ENCODE measurements at places on chromosomes 12 and 14.

DNA sequence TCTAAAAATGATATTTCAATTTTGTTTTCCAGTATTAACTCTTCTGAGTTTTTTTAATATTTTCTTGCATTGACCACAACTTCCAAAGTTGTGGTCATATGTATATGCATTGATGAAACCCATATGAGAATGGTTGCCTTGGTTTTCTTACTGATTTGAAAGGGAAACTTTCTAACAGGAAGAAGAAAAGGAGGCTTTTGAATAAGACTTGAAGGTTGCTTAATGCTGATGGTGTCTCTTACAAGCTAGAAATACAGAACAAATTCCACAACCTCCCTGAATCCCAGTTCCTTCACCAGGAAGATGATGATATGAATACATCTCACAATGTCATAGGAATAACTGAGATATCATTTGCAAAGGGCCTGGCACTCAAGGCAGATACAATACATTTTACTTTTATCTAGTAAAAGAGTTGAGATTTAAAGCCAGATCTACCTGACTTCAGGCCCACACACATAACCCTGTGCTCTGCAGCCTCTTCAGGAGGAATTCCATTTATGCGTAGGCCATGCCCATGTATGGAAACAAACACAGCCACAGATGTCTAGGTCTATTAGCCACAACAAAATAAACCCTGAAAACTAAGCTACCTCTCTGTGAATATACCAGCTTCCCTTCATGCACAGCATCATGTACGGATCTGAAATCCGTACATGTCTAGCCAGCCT, 165.4 kb upstream of the PLEKHG7 start:
- no peak for DNase-seq

DNA sequence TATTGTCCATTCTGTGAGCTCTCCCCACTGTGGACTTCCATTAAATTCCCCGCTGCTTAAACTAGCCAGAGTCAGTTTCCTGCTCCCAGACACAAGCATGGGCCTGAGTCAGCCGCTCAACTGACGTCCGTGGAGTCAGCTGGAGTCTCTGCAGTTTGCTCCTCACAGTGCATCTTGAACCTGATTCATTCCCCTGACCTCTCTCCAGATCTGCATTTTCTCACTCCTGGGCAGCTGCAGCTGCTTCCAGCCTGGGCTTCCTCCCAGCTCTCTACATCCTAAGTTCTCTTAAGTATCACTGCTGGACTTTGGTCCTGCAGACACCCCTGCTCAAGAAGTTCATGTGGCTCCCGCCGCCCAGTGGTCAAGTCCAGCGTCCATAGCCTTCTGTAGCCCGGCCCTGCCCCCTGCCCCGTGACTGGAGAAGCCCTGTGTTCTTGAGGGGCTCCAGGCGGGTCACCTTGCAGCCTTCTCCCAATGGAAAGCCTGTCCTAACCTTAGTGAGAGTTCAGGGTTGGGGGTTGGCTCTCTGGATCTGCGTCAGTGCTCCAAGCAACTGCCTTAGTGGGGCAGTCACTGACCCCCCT, 20.0 kb downstream of the NFKBIA start:
- no peak for DNase-seq

- DNase-seq = no peak
Measured at GRCh38 chr14:37599507-37600368, 4.3 kb downstream of the TTC6 start.

DNA sequence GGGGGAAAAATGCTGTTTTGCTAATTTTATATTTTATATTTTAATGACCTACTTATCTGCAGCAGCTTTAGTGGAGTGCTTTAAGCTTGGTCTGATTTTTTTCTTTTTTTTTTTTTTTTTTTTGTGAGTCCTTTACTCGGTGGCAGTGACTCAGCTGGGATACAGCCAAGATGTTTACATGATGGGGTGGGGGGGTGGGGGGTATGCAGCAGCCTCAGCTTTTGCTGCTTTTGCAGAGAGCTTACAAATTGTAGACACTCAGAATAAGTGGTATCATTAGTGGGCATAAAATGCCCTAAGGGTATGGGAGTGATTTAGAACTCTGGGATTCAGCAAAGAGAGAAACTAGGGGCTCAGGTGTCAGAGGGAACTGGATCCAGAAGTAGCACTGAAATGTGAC, 38.2 kb upstream of the ARHGAP5 start:
- peak; percentile 48 for DNase-seq

- DNase-seq = no peak
Measured at GRCh38 chr12:64995816-64996215, 125.3 kb downstream of the WIF1 start.

Measured in urothelium cell line (cell line).